Activated CD4-positive, alpha-beta T cell treated with anti-CD3 and anti-CD28 coated beads, Interleukin-2, amount 50 U/mL, for 24 hours (primary cell): ENCODE measurements at places on chromosomes 7 and 10.

- DNase-seq, result no peak
Measured at GRCh38 chr10:45064998-45065397, 64.3 kb downstream of the ZNF22 start.

- no peak for DNase-seq
Measured at GRCh38 chr7:157905651-157906461, 569.1 kb downstream of the DNAJB6 start.

DNA sequence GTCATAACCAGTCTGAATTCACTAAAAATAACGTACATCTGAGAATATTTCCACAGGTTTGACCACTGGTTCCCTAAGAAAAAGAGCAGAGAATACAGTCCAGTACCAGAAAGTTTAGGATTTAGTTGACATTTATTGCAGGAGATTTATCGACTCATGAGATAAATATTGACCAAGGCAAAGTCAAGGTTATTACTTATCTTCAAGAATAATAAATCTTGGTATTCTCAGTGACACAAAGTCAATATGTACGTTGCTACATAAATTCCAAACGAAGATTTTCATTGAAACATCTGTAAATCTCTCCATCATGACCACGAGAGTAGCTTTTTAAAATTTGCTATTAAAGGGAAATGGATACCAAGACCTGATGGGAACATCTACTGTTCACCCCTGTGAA, 39.4 kb upstream of the GRB10 start:
- no peak for DNase-seq

DNA sequence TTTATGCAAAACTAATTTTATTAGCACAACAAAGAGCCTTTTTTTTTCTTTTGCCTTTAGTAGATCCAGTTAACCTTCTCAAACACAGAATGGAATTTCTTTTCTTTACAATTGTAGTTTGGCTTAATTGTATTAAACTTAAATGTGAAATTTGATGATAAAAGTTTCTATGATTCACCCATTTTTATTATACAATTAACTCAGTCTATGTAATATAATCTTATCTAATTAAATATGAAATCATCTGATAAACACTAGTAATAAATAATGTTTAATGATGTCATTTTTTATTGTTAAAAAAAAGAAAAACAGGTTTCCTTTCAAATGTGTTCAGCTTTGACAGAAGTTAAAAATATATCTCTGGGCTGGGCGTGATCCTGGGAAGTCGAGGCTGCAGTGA, 559.1 kb downstream of the PHTF2 start:
- no peak for DNase-seq

- no peak for DNase-seq
Measured at GRCh38 chr10:14605231-14605925, 169.3 kb downstream of the FAM107B start.

- no peak for DNase-seq
Measured at GRCh38 chr7:26329520-26330255, 38.0 kb downstream of the SNX10 start.

DNA sequence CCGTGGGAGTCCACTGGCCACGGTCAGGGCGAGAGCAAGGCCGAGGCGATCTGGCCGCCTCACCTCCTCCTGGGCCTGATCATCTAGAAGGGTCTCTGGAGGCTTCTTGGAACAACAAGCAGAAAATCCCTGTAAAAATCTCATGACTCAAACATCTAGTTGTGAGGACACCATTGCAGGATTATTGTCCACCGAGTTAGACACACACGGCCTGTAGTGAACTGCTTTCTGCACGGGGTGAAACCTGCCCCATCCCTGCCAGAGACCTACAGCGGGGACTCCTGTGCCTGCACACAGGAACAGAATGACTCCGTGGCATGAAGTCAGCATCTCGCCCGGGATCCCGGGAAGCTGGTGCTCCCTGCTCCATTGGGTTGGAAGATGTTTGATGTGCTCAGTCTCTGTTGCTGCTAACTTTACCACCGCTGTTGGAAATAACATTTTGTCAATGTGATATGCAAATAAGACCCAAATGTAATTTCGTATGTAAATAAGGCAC, 267.0 kb upstream of the TCERG1L start:
- no peak for DNase-seq

GRCh38 chr7:101546308-101546936, 82.7 kb downstream of the MYL10 start:
- DNase-seq, result no peak

GRCh38 chr7:150450491-150451001, at the start of gene GIMAP8:
Gene GIMAP8 (plus strand): TSS chr7:150450630. CDS start chr7:150466699, 16,069 bp downstream.
- DNase-seq, result peak; percentile 41

DNA sequence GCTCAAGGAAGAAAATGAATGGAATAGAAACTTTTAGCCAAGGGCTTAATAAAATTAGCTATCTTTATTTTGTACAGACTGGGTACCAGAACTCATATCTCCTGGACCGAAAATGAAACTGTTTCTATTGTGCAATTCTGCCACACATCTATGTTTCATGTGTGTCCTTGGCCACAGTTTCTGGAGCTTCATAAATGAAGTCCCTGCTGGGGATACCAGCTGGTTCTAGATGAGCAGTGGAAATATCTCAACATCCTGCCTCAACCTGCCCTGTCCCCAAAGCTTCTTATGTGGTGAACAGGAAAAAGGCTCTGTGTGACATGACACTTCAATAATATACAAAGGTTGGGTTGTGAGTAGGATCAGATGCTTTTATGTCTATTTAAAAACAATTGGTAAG, 310.1 kb upstream of the SORCS1 start:
- DNase-seq, result no peak
